ENCODE measurements at places on chromosomes 2 and 18.

GRCh38 chr18:48314690-48315089, 94.5 kb downstream of the ZBTB7C start:
- DNase-seq: no peak

GRCh38 chr2:54496920-54497319, 40.8 kb downstream of the SPTBN1 start:
- DNase-seq: no peak

- DNase-seq: no peak
Observed at GRCh38 chr2:176076796-176077195, 7.0 kb downstream of the EVX2 start.

- no peak for DNase-seq
Observed at GRCh38 chr2:85888020-85888683, 638 bp downstream of the ST3GAL5 start.

- no peak for DNase-seq
Observed at GRCh38 chr2:152465541-152465940, 130.6 kb downstream of the FMNL2 start.

- DNase-seq: no peak
Observed at GRCh38 chr2:69300650-69301049, 86.4 kb downstream of the GFPT1 start.

DNA sequence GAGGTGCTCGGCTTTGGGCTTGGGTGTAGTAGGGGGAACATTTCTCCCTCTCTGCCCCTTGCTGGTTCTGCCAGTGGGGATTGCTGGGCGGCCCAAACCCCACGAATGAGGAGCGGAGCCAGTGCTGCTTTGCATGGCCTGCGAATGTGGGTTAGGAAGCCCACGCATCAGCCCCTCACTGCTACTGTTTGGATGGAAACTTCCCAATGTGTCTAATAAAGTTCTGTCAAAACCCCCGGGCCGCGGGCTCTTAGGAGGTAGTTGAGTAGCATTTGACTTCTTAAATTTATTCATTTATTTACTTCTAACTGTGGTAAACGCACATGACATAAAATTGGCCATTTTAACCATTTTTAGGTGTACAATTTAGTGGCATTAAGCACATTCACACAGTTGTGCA, 161.3 kb upstream of the FHL2 start:
- no peak for DNase-seq

- DNase-seq: no peak
Observed at GRCh38 chr18:13934676-13935075, 19.3 kb upstream of the MC2R start.

DNA sequence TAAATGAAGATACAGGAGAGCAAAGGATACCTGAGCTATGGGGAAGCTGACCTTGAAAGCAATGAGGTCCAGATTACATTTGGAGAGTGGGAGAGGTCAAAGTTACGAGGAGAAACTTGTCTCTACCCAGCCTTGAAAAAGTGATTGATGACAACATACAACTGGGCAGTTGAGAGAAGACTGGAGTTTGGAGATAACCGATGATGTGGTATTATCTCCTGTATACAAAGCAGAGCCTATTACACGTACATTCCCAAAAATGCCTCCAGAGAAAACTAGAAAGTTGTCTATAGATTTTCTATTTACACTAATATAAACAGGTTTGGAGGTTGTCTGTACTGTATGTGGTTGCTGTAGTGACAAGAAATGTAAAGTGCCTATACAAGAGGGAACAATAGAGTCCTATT, 28.3 kb downstream of the ARL5A start:
- DNase-seq: no peak

- DNase-seq: no peak
Observed at GRCh38 chr2:46812361-46813019, 103.1 kb downstream of the MCFD2 start.

- DNase-seq: no peak
Observed at GRCh38 chr18:34637094-34637801, 72.8 kb upstream of the DTNA start.

GRCh38 chr2:173354073-173354581, 545 bp upstream of the CDCA7 start:
- DNase-seq: no peak

DNA sequence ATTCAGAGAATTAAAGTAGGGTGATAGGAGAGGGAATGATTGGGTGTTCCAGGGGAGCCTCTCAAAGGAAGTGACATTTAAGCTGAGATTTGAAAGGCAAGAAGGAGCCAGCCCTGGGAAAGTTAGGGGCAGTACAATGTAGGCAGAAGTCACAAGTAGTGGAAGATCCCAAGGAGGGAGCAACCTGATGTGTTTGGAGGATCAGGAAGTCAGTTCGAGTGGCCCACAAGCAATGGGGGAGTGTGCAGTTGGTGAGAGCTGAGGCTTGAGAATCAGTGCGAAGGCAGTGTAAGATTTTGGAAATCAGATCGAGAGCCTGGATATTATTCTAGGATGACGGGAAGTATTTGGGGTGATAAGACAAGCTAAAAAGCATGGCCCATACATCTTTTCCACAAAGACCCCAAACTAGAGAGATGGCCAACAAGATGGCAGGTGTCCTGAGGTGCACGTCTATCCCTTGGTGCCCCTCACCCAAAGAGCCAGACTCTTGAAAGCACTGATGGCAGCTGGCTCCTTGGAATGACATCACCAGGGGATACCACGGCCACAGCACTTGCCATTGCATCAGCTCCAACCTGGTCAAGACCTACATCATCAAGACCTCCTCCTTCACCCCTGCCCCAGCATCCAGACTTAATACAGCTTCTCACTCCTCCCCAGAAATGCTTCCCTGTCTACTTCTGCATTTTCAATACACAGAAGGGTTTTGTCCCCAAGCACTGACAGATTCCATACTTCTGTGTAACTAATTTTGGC, 127.3 kb downstream of the BCL2 start:
- DNase-seq: no peak

Measured in NCI-H510A (cell line).